CD4-positive, alpha-beta memory T cell (primary cell): ENCODE measurements at places on chromosomes 7 and 10.

DNA sequence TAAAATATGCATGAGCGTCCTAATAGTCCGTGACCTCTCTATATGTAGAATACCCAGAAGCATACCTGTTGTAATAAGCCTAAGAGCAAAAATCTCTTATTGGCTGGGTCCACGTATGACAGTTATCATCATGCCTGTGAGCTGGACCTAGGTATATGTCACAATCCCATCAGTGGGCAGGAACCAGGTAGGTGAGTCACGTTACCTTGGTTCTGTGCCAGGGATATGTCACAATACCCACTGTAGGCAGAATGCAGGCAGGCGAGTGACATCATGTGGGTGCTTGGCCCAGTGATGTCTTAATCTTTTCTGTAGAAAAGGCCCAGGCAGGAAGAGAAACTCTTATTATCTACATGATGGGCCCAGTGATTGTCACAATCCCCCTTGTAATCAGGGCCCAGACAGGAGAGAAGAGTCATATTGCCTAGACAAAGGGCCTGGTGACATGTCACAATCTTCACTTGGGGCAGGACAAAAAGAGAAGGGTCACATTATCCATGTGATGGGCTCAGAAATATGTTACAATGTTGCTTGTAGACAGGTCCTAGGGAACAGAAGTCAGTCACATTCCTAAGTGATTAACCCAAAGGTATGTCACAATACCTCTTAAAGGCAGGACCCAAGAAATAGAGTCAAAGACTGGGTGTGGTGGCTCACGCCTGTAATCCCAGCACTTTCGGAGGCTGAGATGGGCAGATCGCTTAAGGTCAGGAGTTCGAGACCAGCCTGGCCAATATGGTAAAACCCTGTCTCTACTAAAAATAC lies 12.9 kb upstream of the ZNF736 start:
- H3K4me1 ChIP-seq = no peaks in the 10 kb centered on the region
- H3K4me3 ChIP-seq = no peak overlapping the region
- H3K27me3 ChIP-seq = no peaks in the 10 kb centered on the region
- no peaks in the 10 kb centered on the region for H3K36me3 ChIP-seq
- no peak overlapping the region for H3K27ac ChIP-seq

DNA sequence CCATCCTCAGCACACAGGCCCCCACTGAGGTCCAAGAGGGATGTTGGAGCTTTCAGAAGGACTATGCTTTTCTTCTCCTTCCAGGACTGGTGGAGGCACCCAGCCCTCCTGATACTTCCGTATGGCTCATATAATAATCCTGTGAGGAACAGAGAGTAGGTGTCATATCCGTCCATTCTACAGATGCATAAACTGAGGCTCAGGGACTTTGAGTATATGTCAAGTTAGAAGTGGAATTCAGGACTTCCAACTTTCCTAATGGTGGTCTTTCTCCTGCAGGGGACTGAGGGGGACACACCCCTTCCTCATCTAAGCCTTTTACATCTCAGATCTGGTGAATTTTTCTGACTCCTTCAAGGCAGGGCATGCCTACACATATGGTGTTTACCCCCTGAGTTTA lies 153.7 kb downstream of the RPS24 start:
- no peak for DNase-seq
- H3K36me3 ChIP-seq = no peaks in the 10 kb centered on the region
- no peak overlapping the region for H3K4me3 ChIP-seq

- H3K27ac ChIP-seq = no peak overlapping the region
- H3K4me1 ChIP-seq = no peaks in the 10 kb centered on the region
- H3K36me3 ChIP-seq = no peaks in the 10 kb centered on the region
- no peak for DNase-seq
- H3K4me3 ChIP-seq = no peak overlapping the region
- H3K27me3 ChIP-seq = no peaks in the 10 kb centered on the region
Observed at GRCh38 chr7:149753375-149754233, 19.8 kb downstream of the ZNF467 start.

GRCh38 chr7:149774237-149775175 lies 1.1 kb upstream of the ZNF467 start:
- H3K4me1 ChIP-seq = peaks cover 16% of the 10 kb centered on the region
- DNase-seq = no peak
- no peak overlapping the region for H3K4me3 ChIP-seq
- no peaks in the 10 kb centered on the region for H3K36me3 ChIP-seq

DNA sequence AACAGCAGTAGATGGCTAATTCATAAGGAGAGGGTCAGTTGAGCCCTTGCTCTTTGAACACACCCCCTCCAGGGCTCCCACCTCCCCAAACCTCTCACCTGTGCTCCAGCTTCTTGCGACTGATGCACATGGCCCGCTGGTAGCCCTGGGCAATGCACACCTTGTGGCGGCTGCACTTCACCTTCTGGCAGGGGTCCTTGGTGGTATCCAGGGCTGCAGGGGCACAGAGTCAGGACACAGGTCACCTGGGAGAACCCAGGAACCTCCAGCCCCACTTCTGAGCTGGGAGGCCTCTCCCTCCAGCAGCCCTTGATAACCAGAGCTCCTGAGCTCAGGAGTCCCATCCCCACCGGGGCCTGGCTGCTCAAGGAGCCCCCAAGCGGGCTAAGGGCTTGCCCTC lies 16.3 kb downstream of the SPOCK2 start:
- H3K36me3 ChIP-seq = peaks cover 93% of the 10 kb centered on the region
- peak overlapping the region; percentile 24 for H3K27ac ChIP-seq
- H3K4me3 ChIP-seq = no peak overlapping the region
- DNase-seq = no peak
- peaks cover 58% of the 10 kb centered on the region for H3K4me1 ChIP-seq

DNA sequence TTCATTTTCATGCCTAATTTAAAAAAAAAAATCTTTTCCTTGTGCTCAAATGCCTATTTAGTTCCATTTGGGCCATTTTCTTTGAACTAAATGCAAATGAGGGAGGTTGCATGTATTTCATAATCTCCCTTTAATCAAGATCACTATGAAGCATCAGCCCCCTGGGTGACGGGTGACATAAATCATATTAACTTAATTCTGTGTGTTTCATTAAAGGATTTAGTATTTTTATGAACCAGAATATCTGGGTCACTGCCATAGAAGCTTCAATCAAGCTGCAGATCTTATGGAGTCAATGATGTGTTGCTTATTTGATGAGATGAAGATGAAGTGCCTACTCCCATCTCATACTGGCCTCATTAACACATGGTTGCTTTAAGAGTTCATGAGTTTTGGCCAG lies 301.9 kb upstream of the PRKCQ start:
- no peaks in the 10 kb centered on the region for H3K27me3 ChIP-seq
- H3K4me3 ChIP-seq = no peak overlapping the region
- no peaks in the 10 kb centered on the region for H3K36me3 ChIP-seq
- no peak overlapping the region for H3K27ac ChIP-seq
- H3K4me1 ChIP-seq = no peaks in the 10 kb centered on the region
